ENCODE measurements at places on chromosomes 7 and 10. TPM values are rescaled to one million over a fixed set of nuclear protein-coding genes. Genes with fewer than 3 reads are reported as not detected.

DNA sequence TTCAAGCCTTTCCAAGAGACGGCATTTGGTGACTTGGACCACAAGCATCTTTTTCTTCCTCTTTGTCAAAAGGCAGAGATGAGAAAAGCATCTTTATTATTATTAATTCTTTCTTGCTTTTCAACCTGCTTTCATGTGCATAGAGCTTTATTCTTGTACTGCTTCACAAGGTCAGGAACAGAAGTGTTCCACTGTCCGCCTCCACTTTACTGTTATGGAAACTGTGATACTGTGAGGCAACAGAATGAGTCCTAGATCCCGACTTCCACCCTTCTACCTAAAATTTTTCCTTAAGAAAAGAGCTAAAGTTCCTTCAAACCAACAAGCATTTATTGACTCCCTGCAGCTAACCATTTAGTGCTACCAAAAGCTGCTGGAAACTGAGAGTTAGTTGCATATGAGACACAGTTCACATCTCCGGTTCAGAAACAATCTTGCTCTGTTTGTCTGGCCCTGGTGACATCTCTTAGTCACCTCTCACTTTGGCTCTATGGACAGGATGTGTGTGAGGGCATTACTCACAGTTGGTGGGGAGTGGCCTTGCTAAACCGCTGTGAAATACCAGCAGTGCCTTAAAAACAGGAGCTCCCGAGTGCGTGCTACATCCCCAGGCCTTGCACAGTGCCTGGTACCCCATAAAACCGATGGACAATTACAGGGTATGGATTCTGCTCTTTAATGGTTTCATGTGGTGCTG lies 77.1 kb upstream of the TRIL start:
- H3K27ac ChIP-seq = no peak overlapping the region
- H3K4me3 ChIP-seq = no peak overlapping the region
- DNase-seq = no peak
- no peaks in the 10 kb centered on the region for H3K36me3 ChIP-seq
- no peaks in the 10 kb centered on the region for H3K27me3 ChIP-seq
- no peaks in the 10 kb centered on the region for H3K4me1 ChIP-seq

DNA sequence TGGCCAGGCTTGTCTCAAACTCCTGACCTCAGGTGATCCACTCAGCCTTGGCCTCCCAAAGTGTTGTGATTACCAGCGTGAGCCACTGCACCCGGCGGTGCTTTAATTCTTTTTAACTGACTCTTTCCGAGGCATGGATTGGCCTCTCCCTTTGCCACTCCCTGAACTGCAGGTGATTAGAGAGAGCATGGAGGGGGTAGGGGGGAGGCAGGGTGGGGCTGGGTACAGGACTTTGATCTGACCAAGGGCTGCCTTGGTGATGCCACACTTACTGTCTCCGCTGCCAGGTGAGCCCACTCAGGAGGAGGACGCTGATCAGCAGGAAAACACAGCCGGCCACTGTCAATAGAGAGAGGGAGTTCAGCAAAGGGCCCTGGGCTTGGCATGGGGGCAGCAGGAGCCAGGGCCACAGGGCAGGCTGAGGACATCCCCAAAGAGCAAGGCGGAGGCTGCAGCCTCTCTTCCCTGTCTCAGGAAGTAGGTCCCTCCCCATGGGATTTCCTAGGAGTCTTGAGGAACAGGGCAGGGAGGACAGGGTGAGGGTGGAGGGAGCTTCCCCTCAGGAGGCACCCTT lies 40.5 kb upstream of the IL15RA start:
- no peak overlapping the region for H3K4me3 ChIP-seq
- peak overlapping the region; percentile 79 for H3K27ac ChIP-seq
- H3K27me3 ChIP-seq = no peaks in the 10 kb centered on the region
- peak; percentile 68 for DNase-seq
- H3K4me1 ChIP-seq = peaks cover 6% of the 10 kb centered on the region

- H3K27me3 ChIP-seq = no peaks in the 10 kb centered on the region
- no peaks in the 10 kb centered on the region for H3K4me1 ChIP-seq
- H3K27ac ChIP-seq = no peak overlapping the region
- H3K36me3 ChIP-seq = no peaks in the 10 kb centered on the region
These were observed 219.5 kb downstream of the GLI3 start for GRCh38 chr7:42017349-42017986.

DNA sequence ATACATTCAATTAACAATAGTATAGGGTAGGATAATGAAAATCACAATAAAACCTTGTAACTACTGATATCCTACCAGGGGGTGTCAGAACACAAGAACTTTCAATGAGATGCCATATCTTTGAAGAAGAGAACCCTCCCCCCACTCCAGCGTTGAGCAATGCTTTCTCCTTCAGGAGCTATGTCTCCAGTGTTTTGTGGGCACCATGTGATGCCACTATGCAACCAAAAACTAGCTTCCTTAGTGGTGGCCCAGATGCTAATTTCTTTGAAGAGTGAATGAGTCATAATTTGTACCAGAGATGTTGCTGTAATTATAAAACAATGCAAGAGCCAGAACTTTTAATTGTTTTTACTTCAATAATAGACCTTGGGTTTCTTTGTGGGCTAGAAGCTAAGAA lies 76.0 kb upstream of the ADO start:
- DNase-seq = no peak
- no peak overlapping the region for H3K4me3 ChIP-seq
- H3K4me1 ChIP-seq = no peaks in the 10 kb centered on the region
- H3K36me3 ChIP-seq = no peaks in the 10 kb centered on the region
- no peak overlapping the region for H3K27ac ChIP-seq

DNA sequence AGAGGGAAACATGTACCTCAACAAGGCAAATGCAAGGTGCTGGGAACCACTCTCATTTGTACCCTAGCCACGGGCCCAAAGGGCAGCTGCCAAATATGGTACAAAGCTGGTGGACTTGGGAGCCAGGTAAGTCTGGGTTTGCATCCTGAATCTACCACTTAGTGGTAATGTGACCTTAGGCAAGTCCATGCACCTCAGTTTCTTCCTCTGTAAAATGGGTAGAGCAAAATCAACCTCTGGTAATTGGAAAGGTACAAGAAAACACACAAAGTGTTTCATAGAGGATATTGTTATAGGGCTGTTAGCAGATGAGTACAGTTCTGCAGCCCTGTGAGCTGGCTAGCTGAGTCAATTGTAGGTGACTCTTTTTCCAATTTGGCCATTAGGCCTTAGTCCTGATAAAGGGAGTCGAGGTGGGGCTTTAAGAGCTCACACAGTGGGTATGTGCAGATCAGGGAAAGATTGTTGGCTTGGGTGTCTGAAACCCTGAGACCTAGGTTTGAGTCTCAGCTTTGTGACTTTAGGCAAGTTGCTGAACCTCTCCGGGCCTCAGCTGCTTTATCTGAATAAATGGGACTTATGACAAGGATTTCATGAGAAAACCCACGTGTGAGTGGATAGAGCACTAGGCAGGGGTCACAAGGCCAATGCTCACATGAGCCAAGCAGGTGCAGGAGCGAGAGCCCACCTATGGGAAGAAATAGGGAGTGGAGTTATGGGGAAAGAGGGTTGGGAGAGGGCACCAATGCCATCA lies 121.3 kb upstream of the GDF10 start:
- no peaks in the 10 kb centered on the region for H3K4me1 ChIP-seq
- no peak for DNase-seq
- H3K27ac ChIP-seq = no peak overlapping the region

DNA sequence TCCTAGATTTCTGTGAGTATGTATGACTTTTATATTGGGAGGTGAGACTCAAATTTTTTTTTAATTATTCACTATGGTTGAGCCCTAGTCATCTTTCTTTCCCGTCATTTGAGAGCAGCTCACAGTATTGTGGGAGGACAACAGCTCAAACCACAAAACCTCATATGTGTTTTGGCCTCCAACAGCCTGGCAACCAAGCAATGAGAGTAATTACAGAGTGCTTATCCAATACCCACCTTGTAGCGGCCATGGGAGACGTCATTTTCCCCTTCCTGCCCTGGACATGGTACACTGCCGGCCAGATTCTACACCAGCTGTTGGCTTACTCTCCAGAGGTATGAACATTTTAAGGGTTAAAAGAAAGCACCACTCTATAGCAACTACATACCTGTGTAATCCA lies 49.1 kb downstream of the DOCK4 start:
- H3K27me3 ChIP-seq = no peaks in the 10 kb centered on the region
- H3K27ac ChIP-seq = no peak overlapping the region
- H3K36me3 ChIP-seq = no peaks in the 10 kb centered on the region
- no peak for DNase-seq

- no peaks in the 10 kb centered on the region for H3K27me3 ChIP-seq
- no peaks in the 10 kb centered on the region for H3K36me3 ChIP-seq
- no peak for DNase-seq
- no peak overlapping the region for H3K4me3 ChIP-seq
- H3K27ac ChIP-seq = no peak overlapping the region
- H3K4me1 ChIP-seq = no peaks in the 10 kb centered on the region
These were observed 96.7 kb downstream of the ANLN start for GRCh38 chr7:36486336-36486735.

GRCh38 chr10:59319854-59320253 lies 42.5 kb downstream of the FAM13C start:
- H3K36me3 ChIP-seq = no peaks in the 10 kb centered on the region
- H3K27me3 ChIP-seq = no peaks in the 10 kb centered on the region
- no peak overlapping the region for H3K4me3 ChIP-seq
- H3K4me1 ChIP-seq = no peaks in the 10 kb centered on the region

GRCh38 chr10:30073045-30073766 lies 13.8 kb upstream of the JCAD start:
- no peak overlapping the region for H3K27ac ChIP-seq
- no peaks in the 10 kb centered on the region for H3K36me3 ChIP-seq
- H3K4me1 ChIP-seq = no peaks in the 10 kb centered on the region
- DNase-seq = no peak
- H3K4me3 ChIP-seq = no peak overlapping the region

The GARS1 gene
- polyA plus RNA-seq = 144 TPM

The FFAR4 gene
- 0.99 TPM for polyA plus RNA-seq

The GPC2 gene
- polyA plus RNA-seq = 0.94 TPM

The GSTO2 gene
- 9.2 TPM for polyA plus RNA-seq
